NCI-H1105 treated with DMSO at 0.1 percent for 48 hours (cell line): ENCODE measurements at places on chromosomes 11 and 22.

DNA sequence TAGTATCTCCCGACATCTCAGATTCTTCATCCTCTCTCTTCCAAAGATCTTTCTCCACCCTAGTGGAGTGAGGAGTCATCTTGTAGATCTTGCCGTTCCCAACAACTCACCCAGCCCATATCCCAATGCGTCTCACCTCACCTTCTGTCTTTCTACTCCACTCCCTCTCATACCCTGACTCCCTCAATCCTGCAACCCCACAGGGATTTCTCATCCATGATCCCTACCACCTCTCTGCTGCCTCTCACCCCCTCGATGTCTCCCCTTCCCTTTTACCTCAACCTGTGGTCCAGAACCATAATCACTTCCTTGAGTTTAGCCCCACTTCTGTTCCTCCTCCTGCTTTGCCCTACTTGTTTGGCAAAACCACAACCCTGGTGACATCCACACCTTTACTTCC, 41.7 kb downstream of the OTOG start:
- DNase-seq = no peak

- DNase-seq = no peak
Observed at GRCh38 chr22:31122196-31122531, 602 bp upstream of the INPP5J start.

GRCh38 chr11:62666259-62666926, 1.3 kb downstream of the CSKMT start:
- no peak for DNase-seq

- DNase-seq = no peak
Observed at GRCh38 chr11:113315811-113316210, 1.4 kb downstream of the TTC12 start.

DNA sequence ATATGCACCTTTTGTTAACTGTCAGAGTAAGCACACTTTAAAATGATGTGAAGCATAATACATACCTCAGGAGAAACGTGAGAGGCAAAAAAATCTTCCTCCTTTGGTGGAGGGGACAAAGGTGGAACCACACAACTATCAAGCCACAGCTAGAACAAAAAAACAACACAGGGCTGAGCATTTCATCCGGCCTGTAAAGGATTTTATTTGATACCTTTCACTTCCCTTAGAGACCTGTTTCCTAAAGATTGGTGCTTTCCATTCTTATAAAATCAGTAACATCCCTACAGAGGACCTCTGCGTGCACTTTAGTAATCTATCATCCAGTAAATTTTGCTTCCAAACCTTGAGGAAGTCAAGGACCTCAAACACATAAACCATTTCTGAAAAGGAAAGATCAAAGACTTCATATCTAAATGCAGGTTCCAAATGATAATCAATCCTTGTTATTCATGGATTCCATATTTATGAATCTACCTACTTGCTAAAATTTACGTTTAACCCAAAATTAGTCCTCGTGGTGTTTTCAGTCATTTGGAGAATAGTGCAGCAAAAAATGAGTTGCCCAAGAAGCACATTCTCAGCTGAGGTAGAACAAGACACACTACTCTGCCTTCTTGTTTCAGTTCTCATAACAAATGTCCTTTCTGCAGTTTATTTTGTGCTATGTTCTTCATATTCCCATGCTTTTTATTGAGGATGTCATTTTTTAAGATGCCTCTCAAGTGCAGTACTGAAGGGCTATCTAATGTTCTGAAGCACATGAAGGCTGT, 22.7 kb downstream of the ARFGAP3 start:
- no peak for DNase-seq

GRCh38 chr11:27421819-27422494, 50.6 kb downstream of the LGR4 start:
- peak; percentile 62 for DNase-seq

DNA sequence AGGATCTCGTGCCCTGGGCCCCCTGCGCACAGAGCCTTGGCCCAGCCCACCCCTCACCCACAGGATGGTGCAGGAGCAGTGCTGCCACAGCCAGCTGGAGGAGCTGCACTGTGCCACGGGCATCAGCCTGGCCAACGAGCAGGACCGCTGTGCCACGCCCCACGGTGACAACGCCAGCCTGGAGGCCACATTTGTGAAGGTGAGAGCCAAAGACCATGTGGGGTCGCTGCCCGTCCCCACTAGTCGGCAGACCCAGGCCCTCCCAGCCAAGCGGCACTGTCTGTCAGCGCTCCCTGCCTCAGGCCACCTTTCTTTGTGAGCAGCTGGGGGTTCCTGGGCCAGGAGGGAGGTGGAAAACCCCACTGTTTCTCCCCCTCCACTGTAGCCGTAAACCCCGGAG, 22.8 kb downstream of the FBLN1 start:
- no peak for DNase-seq

GRCh38 chr11:117809236-117810055, 12.4 kb upstream of the DSCAML1 start:
- DNase-seq = peak; percentile 41

- DNase-seq = no peak
Observed at GRCh38 chr11:110162216-110162615, 69.0 kb downstream of the ZC3H12C start.

DNA sequence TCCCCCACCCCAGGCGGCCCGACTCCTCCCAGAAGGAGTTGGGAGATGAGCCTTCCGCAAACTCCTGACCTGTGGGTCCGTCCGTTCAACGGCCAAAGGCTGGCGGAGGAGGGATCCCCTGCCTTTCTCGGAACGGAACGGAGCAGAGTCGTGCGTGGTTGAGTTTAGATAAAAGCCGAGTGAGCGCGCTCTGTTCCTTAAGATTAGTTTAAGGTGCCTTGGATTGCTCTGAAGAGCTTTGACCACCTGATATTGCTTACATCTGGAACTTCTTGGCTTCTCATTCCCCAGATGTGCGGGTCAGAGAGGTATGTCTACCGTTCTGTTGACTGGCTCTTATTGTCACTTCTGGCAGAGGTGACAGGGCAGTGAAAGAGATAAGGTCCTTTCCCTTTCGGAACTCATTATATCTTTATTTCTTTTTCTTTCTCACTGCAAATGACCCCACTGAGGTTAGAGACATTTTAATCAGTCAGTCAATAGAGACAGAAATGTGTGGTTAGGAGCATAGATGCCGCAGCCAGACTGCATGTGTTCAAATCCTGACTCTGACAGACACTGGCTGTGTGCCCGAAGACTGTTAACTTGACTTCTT, at the start of gene TRIM6:
Gene TRIM6 (plus strand): TSS at position 31 of the 595 bp plus-strand sequence. CDS start 261 bp downstream, at position 292.
- DNase-seq = no peak

- DNase-seq = no peak
Observed at GRCh38 chr22:17938484-17938924, 85.9 kb downstream of the MICAL3 start.

DNA sequence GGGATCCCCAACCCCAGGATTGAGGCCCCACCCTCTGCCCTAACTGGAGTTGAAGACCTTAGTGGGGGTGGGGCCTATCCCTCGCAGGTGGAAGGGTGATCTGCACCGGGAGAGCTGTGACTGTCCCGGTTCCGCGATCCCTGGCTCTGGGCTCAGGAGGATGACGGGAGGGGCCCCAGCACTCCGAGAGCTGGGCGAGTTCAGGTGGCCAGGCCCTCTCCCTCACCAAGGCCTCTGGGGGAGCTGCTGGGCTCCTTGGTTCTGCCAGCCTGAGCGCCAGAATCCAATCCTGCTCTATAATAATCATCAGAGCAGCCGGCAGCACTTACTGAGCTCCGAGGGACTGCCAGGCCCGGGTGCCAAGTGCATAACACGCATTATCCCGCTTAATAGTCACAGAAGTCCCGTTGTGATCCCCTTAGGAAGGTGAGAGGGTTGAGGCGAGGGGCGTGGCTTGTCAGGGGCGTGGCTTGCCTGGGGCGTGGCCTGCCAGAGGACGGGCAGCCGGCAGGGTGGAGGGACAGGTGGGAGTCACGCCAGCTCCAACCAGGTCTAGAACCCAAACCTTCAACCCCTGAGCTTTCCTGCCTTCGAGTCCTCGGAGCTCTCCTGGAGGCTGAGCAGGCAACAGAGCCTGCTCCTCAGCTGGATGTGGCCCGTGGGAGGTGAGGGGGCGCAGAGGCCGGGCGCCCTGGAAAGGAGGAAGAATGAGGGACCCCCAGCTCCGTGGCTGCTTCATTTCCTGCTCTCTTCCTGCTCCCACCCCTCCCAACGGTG, 7.3 kb upstream of the SYT7 start:
- peak; percentile 46 for DNase-seq

DNA sequence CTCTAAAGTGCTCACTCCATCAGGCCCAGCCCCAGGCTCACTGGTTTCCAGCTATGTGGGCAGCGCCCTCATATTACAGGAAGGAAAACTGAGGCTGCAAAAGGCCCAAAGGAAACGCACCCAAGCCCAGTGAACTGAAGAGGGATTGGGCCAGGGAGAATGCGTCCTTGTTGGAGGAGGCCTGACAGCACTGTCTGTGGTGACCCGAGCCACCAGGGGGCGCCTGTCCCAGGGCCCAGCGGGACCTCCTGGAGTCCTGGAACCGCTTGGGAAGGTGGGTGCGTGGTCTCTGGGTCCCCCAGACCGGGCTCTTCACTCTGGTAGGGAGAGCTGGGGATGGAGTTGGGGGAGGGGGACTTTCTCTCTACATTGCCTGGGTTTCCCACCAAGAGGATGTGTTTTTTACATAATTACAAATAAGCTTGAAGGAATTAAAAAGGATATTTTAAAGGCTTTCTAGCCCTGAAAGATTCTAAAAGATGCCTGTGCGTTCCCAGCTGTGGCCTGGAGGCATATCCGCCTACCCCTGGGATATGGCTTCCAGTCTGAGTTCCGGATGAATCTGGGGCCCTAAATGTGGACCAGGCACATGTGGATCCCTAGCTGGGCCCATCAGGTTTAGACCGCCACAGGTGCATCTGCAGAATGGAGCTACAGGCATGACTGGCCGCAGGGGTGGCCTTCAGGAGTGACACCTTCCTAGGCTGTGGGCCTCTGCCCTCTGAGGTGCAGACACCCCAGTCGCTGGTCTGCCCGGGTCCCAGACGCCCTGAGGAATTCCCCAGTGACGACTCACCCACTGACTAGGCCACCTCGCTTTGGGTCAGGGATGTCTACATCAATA, 4.2 kb downstream of the SPI1 start:
- DNase-seq = peak; percentile 48

- no peak for DNase-seq
Observed at GRCh38 chr11:12807621-12808020, 133.4 kb downstream of the TEAD1 start.

- DNase-seq = no peak
Observed at GRCh38 chr11:46237248-46238077, 40.0 kb upstream of the CREB3L1 start.

GRCh38 chr11:119691020-119691666, 37.9 kb downstream of the NECTIN1 start:
- DNase-seq = no peak

DNA sequence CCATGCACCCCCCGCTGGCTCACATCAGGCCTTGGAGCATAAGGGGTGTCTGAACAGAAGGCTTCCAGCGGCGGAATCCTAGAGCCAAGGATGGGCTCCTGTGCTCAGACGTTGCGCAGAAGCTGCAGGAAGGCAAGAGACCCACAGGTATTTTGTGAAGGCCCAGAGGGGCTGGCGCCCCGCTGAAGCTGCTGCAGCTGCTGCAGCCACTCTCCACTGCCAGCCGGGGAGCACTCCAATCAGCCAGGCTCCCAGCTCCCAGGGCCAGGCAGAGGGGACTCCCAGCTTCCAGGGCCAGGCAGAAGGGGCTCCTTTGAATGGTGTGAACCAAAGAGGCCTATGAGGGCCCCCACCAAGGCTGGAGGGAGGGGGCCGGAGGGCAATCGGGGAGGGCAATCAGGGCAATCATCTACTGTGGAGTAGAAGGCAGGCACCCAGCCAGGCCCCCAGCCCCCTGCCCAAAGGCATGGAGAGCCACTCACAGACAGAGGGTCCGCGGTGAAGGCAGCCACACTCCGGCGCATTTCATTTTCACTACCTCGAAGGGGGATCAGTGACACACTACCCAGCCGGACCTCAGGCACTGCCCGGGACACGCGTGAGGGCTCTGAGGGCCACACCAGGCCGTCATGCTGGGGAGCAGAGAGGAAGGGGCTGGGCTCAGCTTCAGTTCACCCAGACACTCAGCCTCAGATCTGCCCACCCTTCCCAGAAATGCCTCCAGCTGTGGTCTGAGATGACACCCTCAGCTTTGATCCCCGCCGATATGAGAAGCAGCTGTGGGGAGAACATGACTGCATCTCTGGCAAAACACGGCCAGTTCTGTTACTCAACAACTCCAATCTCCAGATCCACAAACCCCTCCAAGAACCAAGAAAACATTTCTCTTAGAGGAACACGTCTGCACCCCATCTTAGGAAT, 11.6 kb upstream of the PDE2A start:
- no peak for DNase-seq

- no peak for DNase-seq
Observed at GRCh38 chr11:16750417-16750816, 12.0 kb downstream of the C11orf58 start.

- DNase-seq = no peak
Observed at GRCh38 chr11:133541021-133541719, 8.9 kb upstream of the OPCML start.

DNA sequence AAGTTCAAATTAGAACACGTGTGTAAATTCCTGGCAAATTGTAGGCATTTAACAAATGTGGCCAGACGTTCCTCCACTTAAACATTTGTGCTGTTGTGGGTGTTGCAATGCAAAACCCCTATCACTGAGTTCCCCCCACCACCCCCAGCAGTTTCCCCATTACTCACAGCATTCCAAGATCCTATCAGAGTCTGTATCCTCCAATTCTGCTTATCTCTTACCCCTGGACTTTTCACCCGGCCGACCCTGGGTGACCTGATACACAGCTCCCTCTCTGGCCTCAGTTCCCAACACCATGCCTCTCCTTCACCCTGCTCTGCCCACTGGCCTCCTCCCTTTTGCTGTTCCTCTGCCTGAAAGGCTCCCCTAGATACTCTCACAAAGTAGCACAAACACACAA, 31.4 kb upstream of the AQP11 start:
- no peak for DNase-seq

DNA sequence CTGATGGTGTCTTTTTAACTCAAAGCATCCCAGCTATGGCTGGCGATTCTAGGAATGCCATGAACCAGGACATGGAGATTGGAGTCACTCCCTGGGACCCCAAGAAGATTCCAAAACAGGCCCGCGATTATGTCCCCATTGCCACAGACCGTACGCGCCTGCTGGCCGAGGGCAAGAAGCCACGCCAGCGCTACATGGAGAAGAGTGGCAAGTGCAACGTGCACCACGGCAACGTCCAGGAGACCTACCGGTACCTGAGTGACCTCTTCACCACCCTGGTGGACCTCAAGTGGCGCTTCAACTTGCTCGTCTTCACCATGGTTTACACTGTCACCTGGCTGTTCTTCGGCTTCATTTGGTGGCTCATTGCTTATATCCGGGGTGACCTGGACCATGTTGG, 20.1 kb downstream of the KCNJ5 start:
- no peak for DNase-seq

DNA sequence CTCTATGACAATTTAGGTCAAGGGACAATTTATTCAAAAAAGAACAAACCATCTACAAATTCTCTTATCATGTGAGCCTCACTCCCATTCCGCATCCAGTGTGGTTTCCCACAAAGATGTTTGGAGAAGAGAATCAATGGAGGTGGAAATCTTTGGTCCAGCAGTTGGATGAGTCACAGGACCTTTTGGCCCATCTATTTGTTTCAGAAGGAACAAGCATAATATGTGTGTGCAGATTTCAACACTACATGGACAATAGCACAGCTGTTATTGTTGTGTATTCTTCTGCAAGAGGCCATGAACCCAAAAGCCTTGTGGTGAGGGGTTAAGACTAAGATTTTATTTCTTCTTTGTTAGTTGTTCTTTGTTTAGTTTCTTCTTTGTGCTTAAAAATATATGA, 61.6 kb downstream of the OR10A6 start:
- no peak for DNase-seq

GRCh38 chr11:129703846-129704245, 111.8 kb upstream of the TMEM45B start:
- DNase-seq = peak; percentile 83
